ENCODE measurements at places on chromosomes 3 and 15. TPM values are rescaled to one million over a fixed set of nuclear protein-coding genes. Genes with fewer than 3 reads are reported as not detected.

GNAI2 gene
- 181 TPM for polyA plus RNA-seq

TTLL3 gene
- polyA plus RNA-seq = 73.4 TPM

- no peak for DNase-seq
These were observed 33.5 kb upstream of the KPNA4 start for GRCh38 chr3:160598865-160599264.

DNA sequence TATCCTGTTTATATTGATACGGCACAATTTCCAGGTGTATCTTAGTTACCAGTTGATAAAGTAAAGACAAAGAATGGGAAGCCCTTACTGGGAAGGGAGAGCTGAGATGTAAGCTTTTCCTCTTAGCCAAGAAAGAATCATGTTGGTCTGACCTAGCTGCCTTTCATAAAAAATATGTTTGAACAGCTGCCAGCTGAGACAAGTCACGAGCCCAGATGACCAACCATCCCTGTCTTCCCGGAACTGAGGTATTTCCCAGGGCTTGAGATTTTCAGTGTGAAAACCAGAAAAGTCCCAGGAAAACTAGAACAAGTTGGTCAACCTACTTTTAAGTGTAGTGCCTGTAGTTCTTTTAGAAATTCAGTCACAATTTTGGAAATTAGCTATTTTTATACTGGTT, 3.6 kb upstream of the MYH15 start:
- DNase-seq = no peak

DNA sequence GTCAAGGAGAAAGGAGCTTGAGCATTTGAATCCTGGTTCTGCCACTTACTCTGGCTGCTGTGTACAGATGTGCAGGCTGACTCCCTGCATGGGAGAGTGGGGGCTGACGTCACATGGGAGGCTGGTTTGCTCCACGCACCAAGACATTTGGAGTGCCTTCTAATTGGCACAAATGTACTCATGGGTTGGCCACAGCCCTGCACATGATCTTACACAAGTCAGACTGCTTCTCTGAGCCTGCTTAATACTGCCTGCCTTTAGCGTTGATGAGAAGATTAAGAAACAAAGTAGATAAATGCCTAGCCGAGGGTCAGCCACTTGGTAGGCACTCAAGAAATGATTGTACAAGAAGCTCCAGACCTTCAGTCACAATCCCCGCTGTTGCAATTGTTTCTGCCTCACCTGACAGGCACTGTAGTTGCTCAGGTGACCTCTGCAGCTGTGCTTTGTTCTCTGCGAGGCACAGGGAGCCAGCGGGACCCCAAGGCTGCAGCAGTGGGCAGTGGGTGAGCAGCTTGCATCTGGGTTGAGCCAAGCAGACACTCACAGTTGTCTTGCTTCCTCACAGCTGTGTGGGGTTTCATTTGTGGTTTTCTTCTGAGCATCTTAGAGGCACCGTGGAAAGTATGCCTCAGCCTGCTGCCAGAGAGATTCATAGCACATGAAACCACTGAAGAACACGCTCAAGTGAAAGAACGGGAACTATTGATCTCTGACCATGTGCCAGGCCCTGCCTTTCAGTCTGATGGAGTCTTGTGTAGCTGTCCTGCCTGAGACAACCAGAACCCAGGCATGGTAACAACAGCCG, 33.1 kb downstream of the GRK7 start:
- DNase-seq = no peak

DNA sequence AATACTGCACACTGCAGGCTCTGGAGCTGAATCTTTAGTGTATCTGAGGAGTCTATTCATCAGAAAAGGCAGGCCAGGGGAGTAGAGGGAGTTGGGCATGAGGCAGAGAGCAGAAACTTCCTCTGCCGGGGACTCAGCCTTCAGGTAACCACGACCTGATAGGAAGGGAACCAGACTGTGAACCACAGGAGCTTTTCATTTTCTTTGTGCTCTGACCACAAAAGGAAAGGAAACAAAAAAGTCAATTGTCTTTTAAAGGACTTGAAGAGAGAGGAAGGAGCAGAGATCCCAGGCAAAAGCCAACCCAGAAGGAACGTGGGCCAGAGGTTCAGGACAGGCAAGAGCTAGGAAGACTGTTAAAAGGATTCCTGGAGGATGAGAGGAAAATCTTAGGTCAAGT, 573.3 kb downstream of the EPHB1 start:
- no peak for DNase-seq

DNA sequence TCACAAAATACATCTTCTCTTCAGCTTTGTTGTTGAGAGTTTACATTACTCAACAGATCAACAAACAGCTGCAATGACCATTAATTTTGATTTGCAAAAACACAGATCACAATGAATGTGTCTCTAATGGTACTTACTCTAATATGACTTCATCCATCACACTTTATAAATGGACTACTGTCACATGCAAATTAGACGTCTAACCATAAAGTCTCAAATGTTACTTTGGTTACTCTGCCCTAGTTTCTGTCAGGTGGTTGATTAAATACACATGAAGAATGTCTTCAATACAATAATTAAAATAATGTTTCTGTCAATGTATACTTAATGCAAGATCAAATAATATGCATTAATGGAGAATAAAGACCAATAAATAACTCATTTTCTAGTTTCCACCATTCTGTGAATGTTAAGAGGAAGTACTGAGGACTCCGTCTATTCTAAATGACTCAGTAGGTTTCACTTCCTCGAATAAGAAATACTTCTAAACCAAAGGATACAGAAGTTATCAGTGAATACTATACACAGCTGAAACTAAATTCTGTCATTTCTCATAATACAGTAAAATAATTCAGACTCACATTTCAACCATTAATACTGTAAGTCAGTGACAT, 145.8 kb downstream of the CBLB start:
- no peak for DNase-seq

Data from left kidney (tissue), 8 donors.